Stimulated activated CD4-positive, alpha-beta T cell treated with anti-CD3 and anti-CD28 coated beads, Interleukin-15, amount 100 ng/mL, for 24 hours (primary cell): ENCODE measurements at places on chromosomes 11 and 22.

DNA sequence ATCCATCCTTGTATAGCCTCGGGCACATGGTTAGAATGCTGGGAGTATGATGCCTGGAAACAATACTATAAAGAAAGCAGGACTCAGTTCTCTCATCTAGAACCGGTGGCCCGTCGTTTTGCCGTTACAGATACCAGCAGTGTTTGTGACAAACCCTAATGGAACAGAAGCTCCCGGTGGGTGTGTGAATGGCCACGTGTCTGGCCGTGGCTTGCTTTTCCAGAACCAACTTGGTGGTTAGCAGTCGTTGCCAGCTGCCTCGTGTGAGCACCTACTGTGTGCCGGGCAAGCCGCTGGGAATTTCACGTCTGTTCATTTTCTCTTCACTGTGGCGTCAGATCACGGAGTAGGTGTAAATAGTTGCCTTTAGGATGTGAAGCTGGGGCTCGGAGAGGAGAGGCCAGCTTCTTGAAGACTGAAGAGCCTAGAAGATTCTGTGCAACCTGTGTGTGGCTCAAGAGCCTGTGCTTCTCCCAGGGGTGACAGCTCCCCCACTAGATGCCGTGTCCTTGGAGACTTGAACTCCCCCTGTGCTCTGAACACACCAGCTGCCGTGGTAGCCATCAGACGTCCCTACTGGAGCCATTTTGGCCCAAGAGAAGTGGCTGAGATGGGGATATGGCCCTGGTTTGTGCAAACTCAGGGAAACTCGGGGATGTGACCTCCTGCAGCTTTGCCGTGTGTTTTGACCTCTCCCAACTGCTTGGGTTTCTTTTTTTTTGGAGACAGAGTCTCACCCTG, 57.5 kb upstream of the PPARA start:
- no peak for DNase-seq

DNA sequence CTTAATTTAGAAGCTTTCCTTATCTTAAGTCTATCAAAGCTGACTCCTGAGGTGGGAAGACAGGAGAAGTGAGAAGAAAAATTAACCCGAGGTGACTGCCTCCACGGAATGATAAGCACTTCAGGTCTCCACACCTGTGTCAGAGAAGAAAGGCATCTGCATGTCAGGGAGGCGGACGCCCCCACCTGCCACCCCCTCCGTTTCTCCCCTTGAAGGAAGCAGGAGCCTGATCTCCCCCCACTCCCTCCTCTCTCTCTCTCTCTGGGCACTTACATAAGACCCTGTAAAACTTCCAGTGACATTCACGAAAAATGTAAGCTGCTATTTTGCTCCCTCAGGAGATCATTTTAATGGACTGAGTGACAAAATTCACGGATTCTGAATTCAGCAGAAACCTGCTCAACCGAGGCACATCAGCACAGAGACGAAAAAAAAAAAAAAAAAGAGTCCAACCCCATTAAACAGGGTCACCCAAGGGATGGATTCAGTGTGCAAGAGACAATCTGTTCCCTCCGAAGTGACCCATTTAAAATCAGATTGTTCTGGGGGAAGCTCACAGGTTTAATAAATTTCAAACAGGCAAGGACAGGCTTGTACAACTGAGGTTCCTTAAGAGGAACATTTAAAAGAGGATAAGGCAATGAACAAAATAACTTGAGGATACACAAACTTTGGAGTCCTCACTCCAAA, 1.5 kb downstream of the LARGE1 start:
- no peak for DNase-seq

- no peak for DNase-seq
These were observed 1154.2 kb upstream of the TENM4 start for GRCh38 chr11:80595011-80595410.

GRCh38 chr11:102006835-102007566, 40.2 kb upstream of the CFAP300 start:
- DNase-seq, result no peak

- no peak for DNase-seq
These were observed 66.1 kb downstream of the TENM4 start for GRCh38 chr11:79374727-79375126.

DNA sequence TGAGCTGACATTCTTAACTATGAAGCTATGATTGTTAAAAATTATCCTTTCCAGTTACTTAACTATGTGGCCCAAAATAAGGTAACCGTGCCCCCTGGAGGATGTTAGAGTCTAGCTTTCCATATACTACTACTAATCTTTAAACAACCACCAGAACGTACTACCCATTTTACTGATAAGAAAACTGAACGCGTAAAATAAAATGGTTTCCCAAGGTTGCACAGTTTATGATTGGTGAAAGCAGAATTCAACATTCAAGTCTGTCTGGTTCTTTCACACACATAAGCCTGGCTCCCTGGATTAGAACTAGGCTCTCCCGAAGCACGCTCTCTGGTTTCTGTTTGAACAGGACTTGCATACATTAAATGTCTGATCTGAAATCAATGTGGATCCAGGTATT, 437.8 kb upstream of the CCDC90B start:
- peak; percentile 23 for DNase-seq

DNA sequence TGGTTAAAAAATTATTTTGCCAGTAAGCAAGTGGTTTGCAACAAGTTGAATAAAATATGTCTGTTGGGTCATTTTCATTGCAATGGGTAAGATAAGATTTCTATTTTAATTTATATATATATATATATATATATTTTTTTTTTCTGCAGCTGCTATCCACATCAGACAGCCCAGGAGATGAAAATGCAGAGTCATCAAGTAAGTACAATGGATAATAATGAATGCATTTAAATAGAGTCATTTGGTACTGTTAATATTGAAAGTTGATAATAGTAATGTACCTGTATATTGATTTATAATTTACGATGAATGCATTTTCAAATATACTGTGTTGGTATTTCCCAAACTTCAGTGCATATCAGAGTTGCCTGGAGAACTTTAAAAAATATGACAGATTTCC, 11.5 kb downstream of the BIRC3 start:
- DNase-seq, result no peak

DNA sequence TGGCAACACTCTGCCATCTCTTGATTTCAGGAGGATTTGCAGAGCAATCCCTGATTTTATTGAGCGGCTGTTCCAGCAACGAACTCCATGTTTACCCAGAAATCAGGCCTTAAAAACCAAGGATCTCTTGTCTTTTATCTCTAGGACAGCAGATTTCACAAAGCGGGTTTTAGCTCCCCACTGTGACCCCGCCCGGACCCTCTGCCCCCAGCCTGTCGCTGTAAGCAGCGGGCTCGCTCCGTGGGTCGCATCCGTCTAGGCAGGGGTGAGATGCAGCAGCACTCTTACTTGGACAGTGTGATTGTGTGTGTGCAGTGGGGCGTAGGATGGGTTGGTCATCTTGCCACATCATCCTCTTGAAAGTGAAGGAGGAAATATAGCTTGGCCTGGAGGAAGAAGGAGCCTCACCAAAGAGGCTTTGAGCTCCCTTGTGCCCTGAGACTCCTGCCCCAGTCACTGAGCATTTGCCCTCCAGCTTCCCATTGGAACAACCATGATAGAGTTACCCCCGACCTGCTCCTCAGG, 189.2 kb upstream of the TBCEL start:
- DNase-seq, result no peak

- DNase-seq, result no peak
These were observed 24.2 kb downstream of the MED15 start for GRCh38 chr22:20531404-20532201.

DNA sequence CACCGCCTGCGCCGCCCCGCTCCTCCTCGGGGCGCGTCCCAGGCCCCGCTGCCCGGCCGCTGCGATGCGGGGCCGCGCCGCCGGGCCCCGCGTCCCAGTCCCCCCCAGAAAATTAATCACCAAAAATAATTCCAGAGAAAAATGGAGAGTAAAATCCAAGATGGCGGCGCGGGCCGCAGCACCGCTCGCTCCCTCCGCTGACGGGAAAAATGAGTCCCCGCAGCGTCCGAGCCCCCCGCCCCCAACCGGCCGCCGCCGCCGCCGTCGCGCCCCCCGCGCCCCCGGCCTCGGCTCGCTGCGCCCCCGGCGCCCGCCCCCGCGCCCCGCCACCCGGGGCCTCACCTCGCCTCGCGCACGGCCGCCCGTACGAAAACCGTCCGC, at the start of gene KMT5B:
KMT5B (minus strand) TSS at position 162 of the 381 bp plus-strand sequence. CDS start 23,220 bp downstream, outside the sequence.
- peak; percentile 64 for DNase-seq

- no peak for DNase-seq
These were observed 183.5 kb downstream of the KIRREL3 start for GRCh38 chr11:126817096-126817495.

GRCh38 chr11:112410325-112410724, 149.7 kb upstream of the PLET1 start:
- no peak for DNase-seq

DNA sequence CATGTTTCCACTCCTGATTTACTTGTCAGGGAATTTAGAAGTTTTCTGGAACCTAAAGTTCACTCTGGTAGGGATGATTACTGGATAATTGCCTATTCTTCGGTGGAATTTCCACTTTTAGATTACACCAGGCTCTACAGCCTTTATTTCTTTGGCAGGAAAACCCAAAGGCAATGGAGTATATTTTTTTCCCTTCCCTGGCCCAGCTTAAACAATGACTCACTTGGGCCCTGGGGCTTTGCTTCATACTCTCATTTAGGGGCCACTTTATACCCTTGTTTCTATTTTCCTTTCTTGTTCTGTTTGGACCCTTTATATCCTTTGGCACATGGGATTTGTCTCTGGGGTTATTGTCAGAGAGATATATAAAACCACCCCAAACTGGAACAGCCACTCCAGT, 114.7 kb downstream of the CSTPP1 start:
- DNase-seq, result no peak

- no peak for DNase-seq
These were observed 646.0 kb downstream of the OPCML start for GRCh38 chr11:132886335-132886734.

DNA sequence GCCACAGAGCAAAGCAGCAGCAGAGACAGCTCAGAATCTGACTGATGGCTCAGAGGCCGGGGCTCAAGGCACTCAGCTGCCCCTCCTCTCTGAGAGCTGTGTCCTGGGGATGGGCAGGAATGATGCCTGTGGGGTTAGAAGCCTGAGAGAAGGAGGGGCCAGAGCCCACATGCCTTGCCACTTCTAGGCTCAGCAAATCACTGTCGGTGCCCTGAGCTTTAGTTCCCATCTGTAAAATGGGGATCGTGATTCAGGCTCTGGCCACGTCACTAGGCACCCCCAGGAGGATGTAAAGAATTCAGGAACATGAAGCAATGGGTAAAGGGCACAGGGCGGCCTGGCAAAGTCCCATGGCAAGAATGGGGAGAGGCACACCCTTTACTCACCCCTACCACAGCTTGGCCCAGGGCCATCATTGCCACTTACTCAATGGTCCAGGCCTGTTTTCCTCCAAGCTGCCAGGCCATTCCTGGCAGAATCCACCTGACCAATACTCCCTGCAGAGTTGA, 3.4 kb upstream of the CDC42EP2 start:
- no peak for DNase-seq

- DNase-seq, result no peak
These were observed 12.4 kb upstream of the ETS1 start for GRCh38 chr11:128599729-128600128.

DNA sequence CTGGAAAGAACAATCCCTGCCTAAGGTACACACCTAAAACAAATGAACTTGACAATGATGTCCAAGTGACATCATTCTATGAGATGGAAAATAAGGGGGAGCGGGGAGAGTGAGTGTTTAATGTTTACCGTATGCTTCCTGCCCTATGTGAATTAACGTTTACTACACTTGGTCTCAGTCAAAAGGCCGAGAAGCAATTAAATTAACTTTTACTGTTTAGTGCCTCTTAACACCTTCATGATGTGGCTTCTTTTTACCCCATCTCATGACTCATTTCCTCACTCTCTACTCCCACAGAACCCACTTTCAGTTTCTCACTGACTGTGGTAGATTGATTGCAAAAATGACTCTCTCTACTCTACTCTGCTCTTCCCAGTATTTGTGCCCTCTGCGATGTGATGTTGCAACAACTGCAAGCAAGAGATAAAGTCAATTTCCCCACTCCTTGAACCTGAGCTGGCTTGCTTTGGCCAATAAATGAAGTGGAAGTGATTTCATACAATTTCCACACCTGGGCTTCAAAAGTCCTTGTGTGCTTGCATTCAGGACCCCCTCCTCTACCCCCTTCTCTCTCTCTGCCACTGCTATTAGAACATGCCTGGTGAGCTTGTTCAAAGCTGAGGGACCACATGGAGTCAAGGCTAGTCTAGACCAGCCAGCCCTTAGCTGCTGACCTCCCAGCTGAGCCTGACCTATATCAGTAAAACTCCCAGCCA, 11.6 kb upstream of the ALKBH3 start:
- DNase-seq, result peak; percentile 45

DNA sequence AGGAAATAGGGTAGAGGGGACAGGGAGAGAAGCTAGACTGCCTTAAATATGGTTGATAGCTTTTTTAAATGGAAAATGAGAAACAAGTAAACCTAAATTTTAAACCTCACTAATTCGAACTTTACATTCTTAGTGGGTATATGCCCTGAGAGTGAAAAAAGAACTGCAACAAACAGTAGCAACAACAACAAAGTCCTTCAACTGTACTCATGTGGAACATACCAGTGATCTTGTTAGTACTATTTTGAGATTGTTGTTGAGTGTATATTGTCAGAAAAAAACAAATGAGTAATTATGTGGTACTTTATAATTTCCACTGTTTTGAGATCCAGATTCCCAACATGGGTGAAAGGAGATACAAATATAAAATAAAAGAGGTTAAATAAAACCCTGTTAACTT, 88.9 kb upstream of the TNRC6B start:
- DNase-seq, result no peak

DNA sequence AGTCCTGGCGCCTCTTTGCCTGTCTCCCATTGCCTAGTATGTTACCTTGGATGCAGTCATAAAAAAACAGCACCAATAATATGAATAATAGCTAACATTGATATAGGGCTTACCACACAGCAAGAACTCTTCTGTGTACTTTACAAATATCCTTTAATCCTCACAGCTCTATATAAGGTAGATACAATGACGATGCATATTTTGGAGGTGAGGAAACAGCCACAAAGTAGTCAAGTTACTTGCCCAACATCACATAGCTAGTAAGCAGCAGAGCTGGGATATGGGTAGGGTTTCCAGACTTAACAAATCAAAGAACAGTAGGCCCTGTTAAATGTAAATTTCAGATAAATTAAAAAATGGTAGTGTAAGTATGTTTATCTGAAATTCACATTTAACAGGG, 128.8 kb downstream of the ST3GAL4 start:
- no peak for DNase-seq

GRCh38 chr11:123247813-123248379, 52.8 kb upstream of the CLMP start:
- no peak for DNase-seq

DNA sequence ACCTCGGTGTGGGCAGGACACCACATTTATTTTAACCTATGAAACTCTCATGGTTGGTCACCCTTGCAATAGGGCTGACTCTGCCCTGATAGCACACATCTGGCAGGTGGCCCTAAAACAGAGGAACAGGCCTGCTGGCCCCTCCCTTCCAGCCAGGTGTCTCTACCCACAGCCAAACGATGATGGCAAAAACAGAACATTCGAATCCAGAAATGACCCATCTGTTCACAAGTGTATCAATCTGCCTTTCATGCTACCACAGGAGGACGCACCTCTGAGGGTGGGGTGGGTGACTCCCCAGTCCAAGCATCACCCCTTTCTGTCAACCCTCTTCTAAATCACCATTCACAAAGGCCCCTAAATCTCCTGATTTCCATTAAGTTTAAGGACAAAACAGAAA, 118.1 kb downstream of the ETS1 start:
- DNase-seq, result peak; percentile 49
